Pancreas (tissue), 10 donors: ENCODE measurements at places on chromosomes 1 and 21. TPM values are rescaled to one million over a fixed set of nuclear protein-coding genes. Genes with fewer than 3 reads are reported as not detected.

Gene GNAT2
- 0.60 TPM for total RNA-seq

Gene HENMT1
- 1.3 TPM for total RNA-seq

Gene F5
- total RNA-seq, result 6.2 TPM

Gene SIM2
- total RNA-seq, result not detected

Gene TMEM240
- total RNA-seq, result 0.37 TPM

Gene NCAM2
- 1.0 TPM for total RNA-seq

Gene WDTC1
- 18.1 TPM for total RNA-seq

Gene HSF2BP
- total RNA-seq, result 0.32 TPM

Gene AK4
- total RNA-seq, result 2.2 TPM

Gene SLC41A1
- total RNA-seq, result 27.7 TPM

Gene TTC34
- total RNA-seq, result 0.25 TPM

Gene TNNI3K
- total RNA-seq, result 0.58 TPM

Gene RAB3B
- 3.8 TPM for total RNA-seq

Gene IER5
- total RNA-seq, result 5.9 TPM

Gene TOR3A
- 12.4 TPM for total RNA-seq

Gene KIF26B
- total RNA-seq, result 0.87 TPM

Gene LYPD8
- not detected for total RNA-seq

Gene FCRL5
- total RNA-seq, result 0.09 TPM

Gene IL12RB2
- 3.3 TPM for total RNA-seq

Gene RNF11
- 41.4 TPM for total RNA-seq

Gene LRRC38
- not detected for total RNA-seq

Gene LDLRAD1
- 0.08 TPM for total RNA-seq

Gene RGS16
- total RNA-seq, result 2.4 TPM

Gene SNRNP40
- 17.2 TPM for total RNA-seq

Gene MORN1
- total RNA-seq, result 8.9 TPM

Gene RGS18
- 1.5 TPM for total RNA-seq

Gene KRTAP21-2
- total RNA-seq, result not detected

Gene S100A16
- total RNA-seq, result 27.8 TPM

Gene SPRR2E
- not detected for total RNA-seq

Gene KIRREL1
- total RNA-seq, result 9.9 TPM

Gene FCRL1
- not detected for total RNA-seq

Gene XCL2
- total RNA-seq, result not detected

Gene HES4
- total RNA-seq, result 29.4 TPM

Gene ITLN1
- 0.19 TPM for total RNA-seq

Gene TMOD4
- total RNA-seq, result 0.52 TPM

Gene KRTAP12-1
- not detected for total RNA-seq

Gene LIN28A
- total RNA-seq, result not detected

Gene PIGV
- total RNA-seq, result 9.5 TPM

Gene TAF1A
- total RNA-seq, result 4.0 TPM

Gene C1orf105
- not detected for total RNA-seq

Gene SLC30A10
- 0.09 TPM for total RNA-seq

Gene RUNX3
- 0.32 TPM for total RNA-seq

Gene TOMM20
- 102 TPM for total RNA-seq

Gene CAMK1G
- total RNA-seq, result not detected

Gene CACNA1S
- total RNA-seq, result not detected

Gene RGSL1
- not detected for total RNA-seq

Gene IFT25
- total RNA-seq, result 9.9 TPM

Gene PRR9
- total RNA-seq, result not detected

Gene MAGI3
- total RNA-seq, result 24.2 TPM

Gene PIK3CD
- 10.6 TPM for total RNA-seq

Gene IL23R
- total RNA-seq, result 0.20 TPM

Gene MPZ
- 0.51 TPM for total RNA-seq

Gene SMCP
- total RNA-seq, result not detected

Gene DNAJC6
- 0.88 TPM for total RNA-seq

Gene C1orf210
- 12.0 TPM for total RNA-seq
